ENCODE measurements at places on chromosomes 5 and 9.
A peak's percentile ranks its signal among the peaks of the same experiment; 100 is the strongest.

DNA sequence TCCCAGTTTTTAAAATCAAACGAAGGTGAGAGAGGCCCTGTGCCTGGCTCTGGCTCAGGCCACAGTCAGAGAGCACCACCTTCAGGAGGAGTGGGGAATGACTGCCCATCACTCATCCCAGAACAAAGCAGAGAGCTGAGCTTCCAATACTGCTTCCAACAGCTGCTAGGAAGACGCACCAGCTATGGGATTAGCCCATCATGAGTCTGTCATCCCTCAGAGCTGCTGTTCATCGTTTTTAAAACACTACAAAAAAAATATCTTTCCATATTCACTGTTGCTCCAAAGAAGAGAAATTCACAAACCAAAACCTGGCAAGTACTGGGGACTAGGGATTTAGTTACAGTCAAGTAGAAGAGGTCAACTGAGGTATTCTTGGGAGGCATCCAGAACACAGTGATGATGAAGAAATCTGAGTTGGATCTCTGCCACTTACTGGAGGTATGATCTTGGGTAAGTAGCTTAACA, 102.4 kb downstream of the CDK5RAP2 start:
- peak; percentile 72 for DNase-seq

GRCh38 chr9:84699984-84700383, 30.5 kb downstream of the NTRK2 start:
- no peak for DNase-seq

DNA sequence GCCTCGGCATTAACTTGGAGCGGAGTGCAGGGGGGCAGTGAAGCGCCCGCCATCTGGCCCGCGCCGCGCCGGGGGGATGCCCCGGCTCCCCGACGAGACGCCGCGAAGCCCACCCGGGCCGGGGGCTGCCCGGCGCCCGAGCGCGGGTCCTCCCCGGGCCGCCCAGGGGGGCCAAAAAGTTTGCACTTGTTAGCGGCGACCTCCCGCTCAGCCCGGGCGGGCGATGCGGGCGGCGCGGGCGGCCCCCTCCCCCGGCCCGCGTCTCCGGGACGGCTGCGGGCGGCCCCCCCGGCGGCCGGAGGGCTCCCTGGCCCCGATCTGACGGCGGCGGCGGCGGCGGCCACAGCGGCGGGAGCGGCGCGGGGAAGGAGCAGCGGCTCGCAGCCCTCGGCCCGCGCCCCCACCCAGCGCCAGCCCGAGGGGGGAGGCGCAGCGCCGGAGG, at the start of gene NTNG2:
TSS of gene NTNG2 (plus strand) at position 316 of the 442 bp plus-strand sequence. CDS start 4,774 bp downstream, outside the sequence.
- DNase-seq: no peak

GRCh38 chr5:133364936-133365707, 247.2 kb downstream of the FSTL4 start:
- peak; percentile 66 for DNase-seq

- no peak for DNase-seq
Measured at GRCh38 chr5:137648361-137648760, 87.5 kb downstream of the KLHL3 start.

GRCh38 chr5:181112476-181112875, 18.5 kb downstream of the OR2V1 start:
- DNase-seq: no peak

DNA sequence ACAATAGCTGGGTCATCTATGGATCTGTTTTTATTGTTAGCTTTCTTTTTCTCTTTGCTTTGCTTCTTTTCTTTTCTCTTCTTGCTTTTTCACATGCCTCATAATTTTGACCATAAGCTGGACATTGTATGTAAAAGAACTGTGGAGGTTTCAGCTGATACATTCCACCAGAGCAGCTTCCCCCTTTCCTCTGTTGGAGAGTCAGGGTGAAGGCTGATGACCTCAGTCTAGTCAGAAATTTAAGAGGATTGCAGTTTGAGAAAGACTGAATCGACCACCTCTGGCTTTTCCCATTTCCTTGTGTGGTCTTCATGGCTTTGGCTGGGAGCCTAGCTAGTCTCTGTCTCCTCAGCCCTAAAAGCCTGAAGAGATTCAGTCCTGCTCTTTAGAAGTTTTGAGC, 42.0 kb downstream of the KCNIP1 start:
- no peak for DNase-seq

GRCh38 chr9:32177396-32177795, 207.0 kb upstream of the ACO1 start:
- no peak for DNase-seq

DNA sequence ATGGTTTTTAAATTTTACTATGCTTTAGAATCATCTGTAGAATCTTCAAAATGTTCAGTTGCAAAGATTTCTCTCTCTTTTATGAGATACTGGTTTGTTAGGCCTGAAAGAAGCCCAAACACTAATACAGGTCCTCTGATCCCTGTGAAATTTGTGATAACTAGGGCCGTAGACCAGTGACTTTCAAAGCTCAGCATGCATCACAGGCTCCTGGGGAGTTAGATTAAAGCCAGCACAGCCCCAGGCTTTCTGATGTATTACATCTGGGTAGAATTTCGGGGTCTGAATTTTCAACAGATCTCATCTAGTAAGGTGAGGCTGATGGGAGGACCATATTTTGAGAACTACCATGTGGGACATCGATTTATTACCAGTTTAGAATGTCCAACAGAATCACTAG, 194.1 kb upstream of the PTPRD start:
- no peak for DNase-seq

GRCh38 chr5:39019254-39019653, 54.9 kb downstream of the RICTOR start:
- no peak for DNase-seq

DNA sequence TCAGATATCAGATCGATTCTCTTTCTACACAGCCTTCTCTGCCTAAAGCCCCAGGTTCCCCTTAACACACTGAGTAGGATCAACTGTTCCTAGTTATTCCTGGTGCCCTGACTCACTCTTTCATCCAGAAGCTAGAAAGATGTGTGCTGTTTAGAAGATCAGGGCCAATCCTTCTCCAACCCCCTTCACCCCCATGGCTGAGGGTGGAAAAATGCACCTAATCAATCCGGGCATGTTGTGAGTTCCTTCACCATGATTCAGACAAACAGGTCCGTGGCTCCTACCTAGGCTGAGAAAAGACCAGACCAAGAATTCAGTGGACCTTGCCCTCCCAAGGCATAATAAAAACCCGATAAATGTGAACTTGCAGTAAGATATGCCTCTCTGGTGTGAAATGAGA, 85.4 kb upstream of the EQTN start:
- DNase-seq: no peak

DNA sequence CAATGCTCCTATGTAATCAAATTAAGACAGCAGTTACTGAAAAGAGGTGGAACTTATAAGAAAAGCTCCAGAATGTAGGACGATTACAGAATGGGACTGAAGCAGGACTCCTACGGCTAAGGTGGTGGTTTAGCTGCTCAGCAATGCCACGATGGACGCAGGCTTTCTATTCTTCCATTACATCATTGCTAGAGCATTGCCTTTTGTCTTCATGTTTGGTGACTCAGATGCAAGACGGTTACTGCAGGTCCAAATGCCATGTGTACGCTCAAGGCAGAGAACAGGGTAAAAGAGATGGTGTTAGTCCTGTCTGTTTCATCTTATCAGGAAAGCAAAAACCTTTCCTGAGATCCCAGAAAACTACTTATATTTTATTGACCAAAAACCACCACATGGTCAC, 255.1 kb downstream of the ZSWIM6 start:
- no peak for DNase-seq

DNA sequence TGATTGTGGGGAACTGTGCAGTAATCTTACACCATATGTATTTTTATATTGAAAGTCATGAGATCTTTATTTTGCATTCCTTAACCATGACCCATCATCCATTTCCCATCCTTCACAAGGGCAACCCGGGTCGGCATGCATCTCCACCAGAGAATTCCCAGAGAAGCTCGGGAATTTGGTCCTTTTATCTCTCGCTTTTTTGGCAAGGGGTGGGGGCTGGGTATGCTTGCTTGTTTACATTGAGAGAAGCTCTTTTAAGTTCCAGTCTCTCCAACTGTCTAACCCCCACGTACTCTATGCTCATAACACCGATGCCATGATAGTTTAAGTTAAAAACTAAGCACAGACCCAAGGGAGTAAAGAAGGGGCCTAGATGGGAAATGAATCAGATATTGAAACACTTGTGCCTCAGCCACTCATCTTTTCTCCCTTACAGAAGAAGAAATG, 109.9 kb upstream of the NFIB start:
- no peak for DNase-seq

DNA sequence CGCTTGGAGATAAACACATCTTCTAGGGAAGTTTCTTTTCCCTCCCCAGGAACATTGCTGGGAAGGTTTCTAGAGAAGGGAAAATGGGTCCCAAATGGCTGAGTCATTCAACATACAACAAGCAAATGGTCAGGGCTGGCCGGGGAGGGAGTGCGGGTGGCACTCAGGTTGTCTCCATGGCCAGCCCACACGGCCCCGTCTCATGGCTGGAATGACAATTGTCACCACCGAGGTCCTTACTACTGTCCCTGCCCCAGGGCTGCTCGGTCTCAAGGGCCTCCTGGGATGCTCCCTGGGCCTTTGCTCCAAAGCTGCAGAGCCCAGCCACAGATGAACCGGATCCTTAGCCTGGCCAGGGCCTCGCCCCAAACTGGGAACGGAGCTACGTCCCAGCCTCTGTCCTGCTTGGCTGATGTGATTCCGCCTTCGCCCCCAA, 121.9 kb downstream of the FGF18 start:
- DNase-seq: no peak

DNA sequence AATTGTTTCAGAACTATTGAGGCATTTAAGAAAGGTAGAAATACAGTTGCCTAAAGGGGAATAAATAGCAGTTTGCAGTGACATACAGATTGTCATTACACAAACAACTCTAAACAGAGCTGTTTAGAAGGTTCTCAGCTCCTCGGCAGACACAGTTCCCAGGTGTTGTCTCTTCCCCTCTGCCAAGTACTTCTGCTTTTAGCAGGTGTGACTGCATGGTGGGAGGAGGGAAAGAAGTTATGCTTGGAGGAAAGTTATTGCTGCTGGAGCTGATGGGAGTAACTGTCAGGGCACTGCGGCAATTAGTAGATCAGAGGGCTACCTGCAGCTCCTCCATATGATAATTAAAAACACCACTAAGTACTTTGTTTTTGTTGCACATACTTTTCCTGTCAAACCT, 14.5 kb downstream of the EDIL3 start:
- DNase-seq: no peak

DNA sequence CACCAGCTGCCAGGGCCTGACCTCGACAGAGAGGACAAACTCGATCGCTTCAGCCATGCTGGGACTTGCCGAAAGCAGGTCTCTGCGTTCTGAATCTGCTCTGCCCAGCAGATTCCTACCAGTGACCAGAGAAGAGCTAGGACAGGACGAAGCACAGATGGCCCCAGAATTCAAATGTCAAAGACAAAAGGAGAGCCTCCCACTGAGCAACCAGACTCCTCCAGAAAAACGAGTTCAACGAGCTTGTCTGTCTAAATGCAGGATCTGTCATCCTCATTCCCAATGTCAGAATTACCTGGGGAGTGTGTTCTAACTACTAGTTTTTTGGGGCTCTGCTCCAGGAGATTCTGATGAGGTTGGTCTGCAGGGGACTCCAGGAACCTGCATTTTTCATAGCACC, 13.4 kb downstream of the AK8 start:
- DNase-seq: no peak

GRCh38 chr9:123401879-123402513, 46.0 kb downstream of the CRB2 start:
- DNase-seq: no peak

DNA sequence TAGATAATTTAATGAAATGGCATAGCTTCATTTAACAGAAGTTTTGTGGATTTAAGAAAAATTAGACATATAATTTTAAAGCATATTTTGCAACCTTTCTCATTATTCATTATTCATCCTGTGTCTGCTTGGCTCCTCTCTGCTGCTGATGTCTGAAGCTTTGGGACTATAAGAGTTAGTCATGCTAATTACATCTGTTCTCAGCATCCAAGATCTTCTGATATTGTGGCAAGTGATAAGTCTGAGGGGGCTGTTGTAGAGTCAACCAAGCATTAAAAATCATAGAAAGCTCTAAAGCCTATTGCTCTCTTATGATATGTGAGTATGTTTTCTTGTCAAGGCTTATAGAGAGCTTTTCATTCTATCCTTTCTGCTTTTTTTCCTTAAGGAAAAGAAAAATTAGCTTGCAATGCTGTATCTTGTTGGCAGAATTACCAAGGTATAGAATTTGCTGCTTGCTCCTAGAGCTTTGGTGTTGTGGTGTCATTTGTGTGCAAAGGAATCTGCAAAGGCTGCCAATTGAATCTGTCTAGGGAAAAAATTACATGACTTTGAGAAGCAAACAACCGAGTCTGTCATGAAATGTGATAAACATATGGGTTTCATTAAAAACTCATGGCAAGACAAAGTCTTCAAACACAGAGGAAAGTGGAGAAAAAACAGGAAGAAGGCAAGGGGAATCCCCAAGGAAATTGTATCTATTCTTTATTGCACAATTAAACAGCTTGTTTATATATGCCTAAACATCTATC, 156.1 kb upstream of the DAB2 start:
- no peak for DNase-seq

- no peak for DNase-seq
Measured at GRCh38 chr9:121667890-121668289, 16.5 kb downstream of the DAB2IP start.

- no peak for DNase-seq
Measured at GRCh38 chr5:159663986-159664385, 252.3 kb upstream of the ADRA1B start.

- no peak for DNase-seq
Measured at GRCh38 chr9:129027685-129028191, 393 bp downstream of the SH3GLB2 start.

DNA sequence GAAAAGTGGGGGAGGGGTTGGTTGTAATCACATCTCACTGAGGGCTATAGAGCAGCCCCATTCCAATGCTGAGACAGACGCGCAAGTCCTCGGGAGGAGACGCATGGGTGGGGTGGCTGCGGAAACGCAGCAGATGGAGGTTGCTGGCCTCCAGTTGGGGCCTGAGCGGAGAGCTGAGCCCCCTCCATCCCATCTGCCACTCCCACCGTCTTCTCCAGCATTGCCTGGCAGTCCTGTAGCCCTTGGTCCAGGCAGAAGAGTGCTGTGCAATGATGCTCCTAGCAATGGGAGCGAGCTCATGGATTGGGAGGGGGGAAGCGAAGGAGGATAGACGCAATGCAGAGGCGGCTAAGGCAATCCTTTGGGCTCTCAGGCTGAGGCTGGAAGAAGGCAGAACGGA, 79.4 kb upstream of the GLRA1 start:
- DNase-seq: no peak

DNA sequence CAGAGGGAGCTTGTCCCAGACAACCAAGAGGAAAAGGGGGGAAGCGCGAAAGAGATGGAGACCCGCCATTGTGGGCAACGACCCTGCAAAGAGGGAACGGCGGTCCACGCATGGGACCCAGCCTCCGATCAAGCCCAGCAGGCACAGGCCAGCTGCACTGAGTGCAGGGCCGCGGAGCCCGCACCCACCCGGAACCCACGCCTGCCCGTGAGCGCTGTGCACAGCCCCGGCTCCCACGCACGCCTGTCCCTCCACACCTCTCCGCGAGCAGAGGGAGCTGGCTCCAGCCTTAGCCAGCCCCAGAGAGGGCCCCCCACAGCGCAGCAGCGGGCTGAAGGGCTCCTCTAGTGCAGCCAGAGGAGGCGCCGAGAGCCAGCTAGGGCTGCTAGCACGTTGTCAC, 416.5 kb downstream of the DMRTA1 start:
- DNase-seq: peak; percentile 26

Measured in H9 (cell line).